ENCODE measurements at places on chromosomes 11 and 22. TPM values are rescaled to one million over a fixed set of nuclear protein-coding genes. Genes with fewer than 3 reads are reported as not detected.

The LINC01488 gene
- total RNA-seq = not detected

GRCh38 chr22:25908755-25909154, 166.8 kb downstream of the MYO18B start:
- no peak for DNase-seq

GRCh38 chr22:49008682-49009235, 818.9 kb downstream of the BRD1 start:
- no peak for DNase-seq

The AGBL2 gene
- total RNA-seq = not detected

The UPB1 gene
- 0.25 TPM for total RNA-seq

The SIK2 gene
- 48.6 TPM for total RNA-seq

DNA sequence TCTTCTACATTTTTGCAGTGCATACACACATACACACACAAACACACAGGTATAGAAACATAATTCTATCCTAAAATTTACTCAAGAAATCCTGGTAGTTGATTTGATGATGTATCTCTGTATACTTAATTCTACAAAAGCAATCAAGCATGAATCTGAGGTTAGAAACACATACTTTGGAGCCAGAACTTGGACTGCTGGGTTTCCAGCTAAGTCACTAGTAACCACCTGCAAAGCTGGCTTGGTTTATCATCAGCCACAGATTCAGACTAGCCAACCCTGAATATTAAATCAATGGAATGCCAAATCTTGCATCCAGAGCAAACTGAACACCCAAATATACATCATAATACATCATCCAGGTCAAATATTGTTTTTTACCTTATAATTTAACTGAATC, 24.8 kb upstream of the POU2AF2 start:
- DNase-seq = no peak

DNA sequence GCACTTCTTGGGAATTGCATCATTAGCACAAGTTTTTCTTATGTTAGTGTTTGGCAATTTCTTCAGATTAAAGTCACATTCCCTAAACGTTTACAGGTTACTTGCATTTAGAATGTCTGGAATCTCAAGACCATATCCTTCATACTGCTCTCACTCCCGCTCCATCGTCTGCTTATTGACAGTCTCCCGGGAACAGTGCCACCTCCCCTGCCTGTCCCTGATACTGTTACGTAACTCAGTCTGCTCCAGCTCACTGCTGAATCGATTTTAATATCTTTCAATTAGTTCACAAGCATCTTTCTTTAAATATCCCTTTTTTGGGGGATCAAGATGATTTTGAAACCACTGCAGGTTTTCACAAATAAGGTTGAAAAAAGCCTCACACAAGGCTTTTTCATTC, 48.2 kb downstream of the GLYATL2 start:
- DNase-seq = no peak

DNA sequence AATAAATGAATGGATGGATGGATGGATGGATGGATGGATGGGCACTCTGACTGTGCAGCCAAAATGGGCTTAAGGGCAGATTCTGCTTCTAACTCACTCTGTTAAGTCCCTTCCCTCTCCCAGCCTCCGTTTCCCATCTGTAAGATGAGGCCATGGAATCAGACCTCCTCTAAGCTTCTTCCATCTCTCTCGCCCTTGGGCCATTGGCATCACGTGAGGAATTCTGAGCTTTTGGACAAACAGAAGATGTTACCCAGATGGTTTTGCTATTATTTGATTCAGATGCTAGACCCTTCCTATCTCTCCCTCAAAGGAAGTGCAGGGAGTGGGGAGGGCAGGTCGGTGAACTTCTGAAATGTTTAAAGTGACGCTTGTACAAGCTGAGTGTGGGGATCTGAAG, 4.0 kb upstream of the CYTH4 start:
- DNase-seq = no peak

DNA sequence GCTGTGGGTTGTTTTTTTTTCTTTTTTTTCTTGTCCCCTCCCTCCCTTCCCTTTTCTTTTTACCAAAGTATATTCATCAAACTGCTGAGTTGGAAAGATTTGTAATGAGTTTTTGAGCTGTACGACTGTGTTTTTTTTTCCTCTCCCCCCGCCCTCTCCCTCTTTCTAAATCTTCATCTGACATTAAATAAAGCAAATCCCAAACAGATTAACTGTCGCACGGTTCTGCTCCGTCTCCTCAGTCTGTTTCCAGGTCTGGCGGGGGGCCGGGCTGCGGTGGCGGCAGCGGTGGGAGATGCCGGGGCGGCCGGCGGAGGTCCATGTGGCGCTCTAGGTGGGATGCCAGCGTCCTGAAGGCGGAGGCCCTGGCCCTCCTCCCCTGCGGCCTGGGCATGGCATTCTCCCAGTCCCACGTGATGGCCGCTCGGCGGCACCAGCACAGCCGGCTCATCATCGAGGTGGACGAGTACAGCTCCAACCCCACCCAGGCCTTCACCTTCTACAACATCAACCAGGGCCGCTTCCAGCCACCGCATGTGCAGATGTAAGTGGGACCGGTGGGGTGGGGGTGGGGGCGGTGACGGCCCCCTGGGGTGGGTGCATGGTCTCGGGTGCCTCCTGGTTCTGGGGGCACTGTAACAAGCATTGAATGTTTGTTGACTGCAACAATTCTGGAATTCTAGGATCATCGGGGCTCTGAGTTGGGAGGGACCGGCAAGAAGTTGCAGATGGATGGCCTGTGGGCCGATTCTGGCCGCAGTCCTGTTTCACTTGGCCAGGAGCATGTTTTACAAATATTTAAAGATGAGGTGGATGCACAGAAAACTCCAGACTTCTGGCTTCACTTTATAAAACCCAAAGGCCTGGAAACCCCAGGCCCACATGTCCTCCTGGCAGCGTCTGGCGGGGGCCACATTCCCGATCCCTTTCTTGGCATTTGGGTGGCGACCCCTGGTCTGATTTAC, 13.1 kb downstream of the MPPED1 start:
- DNase-seq = no peak

DNA sequence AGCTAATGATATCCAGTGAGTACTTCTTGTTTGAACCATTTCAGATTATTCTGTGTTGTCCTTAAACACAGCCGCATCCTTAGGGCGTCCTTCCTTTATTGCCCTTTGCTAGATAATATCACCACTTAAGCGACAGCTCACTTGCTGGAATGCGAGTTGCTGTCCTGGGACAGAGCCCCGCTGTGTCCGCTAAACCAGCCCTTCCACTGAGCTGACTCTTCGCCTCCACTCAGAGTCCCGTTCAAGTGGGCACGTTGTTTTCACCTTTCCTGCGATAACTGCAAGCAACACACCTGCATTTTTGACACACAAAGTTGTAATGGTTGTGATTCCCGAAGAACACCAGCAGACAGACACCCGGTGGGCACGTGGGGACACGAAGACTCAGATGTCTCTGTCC, 140.0 kb downstream of the TBC1D22A start:
- DNase-seq = no peak

GRCh38 chr11:131165036-131165435, 205.4 kb upstream of the NTM start:
- no peak for DNase-seq

DNA sequence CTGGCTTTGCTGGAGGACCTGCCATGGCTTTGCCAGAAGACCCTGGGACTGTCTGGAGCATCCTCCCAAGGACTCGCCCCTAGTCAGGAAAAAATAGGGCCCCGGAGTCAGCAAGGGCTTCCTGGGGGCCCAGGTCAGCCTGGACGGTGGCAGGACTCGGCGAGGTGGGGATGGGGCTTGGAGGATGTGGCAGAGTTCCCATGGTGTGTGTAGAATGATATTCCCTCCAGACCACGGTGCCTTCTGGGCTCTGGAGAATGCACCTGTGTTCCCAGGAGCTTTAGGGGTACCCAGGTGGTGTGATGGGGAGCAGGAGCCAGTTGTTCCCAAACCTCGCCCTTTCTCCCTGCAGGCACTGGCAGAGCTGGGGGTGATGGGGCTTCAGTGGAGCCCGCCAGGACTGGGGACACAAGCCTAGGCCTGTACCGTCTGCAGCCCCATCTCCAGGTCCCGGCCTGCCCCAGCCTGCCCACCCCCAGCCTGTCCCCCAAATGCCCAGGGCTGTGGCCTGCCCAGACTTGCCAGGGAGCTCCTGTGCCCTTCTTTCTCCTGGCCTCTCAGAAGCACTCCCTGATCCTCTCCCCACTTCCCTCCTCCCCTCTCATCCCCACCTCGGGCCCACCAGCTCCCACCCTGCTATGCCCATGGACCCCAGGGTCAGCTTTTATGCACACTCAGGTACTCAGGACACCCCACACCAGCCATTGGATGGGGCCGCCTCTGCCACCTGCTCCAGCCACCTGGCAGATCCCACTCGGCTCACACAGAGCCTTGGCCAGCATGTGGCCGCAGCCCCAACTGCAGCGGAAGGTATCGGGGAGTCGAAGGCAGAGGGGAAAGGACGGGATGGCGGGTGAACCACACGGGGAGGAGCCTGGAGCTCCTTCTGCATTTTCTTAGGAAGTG, 82.1 kb downstream of the CDKN1C start:
- DNase-seq = peak; percentile 1

DNA sequence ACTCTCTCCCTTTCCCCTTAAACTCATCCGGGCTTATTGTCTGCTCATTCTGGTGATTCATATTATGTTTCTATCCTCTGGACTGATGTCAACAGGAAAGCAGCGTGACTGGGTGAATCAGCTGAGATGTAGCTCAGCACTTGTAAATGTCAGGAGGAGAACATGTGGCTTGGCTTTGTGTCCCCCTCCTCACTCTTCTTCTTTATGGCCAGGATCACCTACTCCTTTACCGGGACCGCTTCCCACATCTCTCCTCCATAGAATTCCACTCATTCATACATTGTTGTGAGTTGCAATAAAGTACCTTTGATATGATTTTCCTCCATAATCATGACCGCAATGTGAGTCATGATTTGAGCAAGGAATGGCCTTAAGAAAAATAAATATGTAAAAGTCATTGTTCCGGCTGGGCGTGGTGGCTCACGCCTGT, 15.8 kb upstream of the SYN3 start:
- DNase-seq = no peak

DNA sequence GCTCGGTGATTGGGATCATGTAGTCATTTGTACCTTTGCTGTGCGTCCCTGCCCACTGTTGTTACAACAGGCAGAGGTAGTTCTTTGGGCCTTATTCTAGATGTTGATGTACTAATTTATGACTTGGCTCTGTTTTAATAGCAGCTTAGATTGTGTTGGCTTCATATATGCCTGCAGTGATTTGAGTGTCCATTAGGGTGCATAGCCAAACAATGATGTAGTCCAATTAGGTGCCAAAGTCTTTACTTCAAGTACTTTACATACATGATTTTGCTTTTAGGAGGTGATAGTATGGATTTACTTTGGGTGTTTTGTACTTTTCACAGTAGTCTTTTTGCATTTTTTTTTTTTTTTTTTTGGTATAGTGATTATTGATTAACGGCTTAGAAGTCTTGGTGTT, 46.4 kb downstream of the PPP6R3 start:
- DNase-seq = no peak

GRCh38 chr11:46210133-46210636, 67.3 kb upstream of the CREB3L1 start:
- DNase-seq = no peak

DNA sequence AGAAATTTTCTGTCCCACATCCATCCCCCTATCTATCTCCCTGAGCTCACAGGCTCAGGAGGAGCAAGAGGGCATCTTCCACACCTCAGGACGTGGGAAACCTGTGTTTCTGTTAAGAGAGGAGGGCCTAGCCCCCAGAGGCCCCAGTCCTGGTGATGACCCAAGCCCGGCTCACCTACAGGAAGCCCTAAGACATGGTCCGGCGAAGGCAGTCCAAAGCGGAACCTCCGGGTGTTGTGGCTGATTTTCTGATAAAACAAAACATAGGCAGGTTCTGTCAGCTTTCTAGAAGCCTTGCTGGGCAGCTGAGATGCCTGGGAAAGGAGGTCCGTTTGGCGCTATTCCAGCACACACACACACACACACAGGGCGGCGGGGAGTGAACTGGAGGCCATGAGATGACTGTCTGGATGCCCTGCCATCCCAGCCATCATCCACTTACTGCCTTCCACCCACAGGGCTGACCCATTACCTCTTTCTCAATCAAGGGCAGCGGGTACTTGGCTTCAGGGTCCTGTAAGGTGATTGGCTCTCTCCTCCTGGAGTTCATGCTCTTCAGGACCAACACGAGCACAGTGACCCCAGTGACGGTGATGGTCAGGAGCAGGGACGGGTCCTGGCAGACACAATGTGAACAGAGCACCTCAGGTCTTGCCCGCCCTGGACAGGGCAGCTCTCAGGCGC, 882 bp downstream of the CYB5R2 start:
- no peak for DNase-seq

- DNase-seq = no peak
These were observed 453.9 kb downstream of the ETS1 start for GRCh38 chr11:128133501-128133900.

- DNase-seq = peak; percentile 79
These were observed 11.6 kb downstream of the CD59 start for GRCh38 chr11:33724644-33725035.

GRCh38 chr11:62295504-62295903, 3.4 kb downstream of the SCGB1D4 start:
- DNase-seq = no peak

GRCh38 chr11:107624983-107625684, 34.2 kb downstream of the ELMOD1 start:
- DNase-seq = no peak
